ENCODE measurements at places on chromosomes 1 and 21.

GRCh38 chr21:41979751-41980369 lies 26.0 kb upstream of the C2CD2 start:
- DNase-seq, result no peak

- no peak for DNase-seq
These were observed 55.4 kb downstream of the C1orf185 start for GRCh38 chr1:51157395-51157794.

DNA sequence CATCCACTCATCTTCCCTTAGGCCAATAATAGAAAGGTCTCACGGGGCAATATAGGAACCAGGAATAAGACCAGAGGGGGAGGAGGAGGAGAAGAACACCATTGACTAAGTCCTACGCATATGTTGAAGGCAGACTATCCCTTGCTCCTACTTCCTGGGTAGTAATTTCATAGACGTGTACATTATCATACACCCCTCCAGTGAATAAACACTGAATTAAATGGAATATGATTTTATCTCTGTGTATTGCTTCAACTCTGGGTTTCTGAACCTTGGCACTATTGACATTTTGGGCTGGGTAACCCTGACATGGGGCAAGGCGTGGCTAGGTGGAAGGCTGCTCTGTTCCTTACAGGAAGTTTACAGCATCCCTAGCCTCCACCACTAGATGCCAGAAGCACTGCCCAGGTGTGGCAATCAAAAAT lies 17.3 kb upstream of the FHAD1 start:
- no peak for DNase-seq

DNA sequence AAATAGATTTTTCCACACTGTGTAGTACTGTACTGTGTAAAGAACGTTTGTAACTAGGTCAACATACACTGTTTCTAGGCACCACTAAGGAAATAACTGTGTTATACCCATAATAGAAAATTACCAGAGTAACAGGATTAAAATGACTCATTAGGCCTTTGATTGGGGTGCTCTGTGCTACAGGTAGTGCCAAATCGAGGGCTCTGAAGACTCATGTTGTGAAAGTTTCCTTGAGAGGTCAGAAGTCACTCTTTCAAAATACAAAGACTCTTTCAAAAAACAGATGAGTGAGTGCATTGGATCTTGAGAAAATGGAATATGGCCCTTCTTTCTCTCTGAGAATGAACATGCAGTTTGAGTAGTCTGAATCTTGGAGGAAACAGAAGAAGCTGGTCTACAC lies 143.0 kb downstream of the MRPL39 start:
- no peak for DNase-seq
